Cortex of kidney (tissue), 1 donor: ENCODE measurements at places on chromosomes 6 and 20.

DNA sequence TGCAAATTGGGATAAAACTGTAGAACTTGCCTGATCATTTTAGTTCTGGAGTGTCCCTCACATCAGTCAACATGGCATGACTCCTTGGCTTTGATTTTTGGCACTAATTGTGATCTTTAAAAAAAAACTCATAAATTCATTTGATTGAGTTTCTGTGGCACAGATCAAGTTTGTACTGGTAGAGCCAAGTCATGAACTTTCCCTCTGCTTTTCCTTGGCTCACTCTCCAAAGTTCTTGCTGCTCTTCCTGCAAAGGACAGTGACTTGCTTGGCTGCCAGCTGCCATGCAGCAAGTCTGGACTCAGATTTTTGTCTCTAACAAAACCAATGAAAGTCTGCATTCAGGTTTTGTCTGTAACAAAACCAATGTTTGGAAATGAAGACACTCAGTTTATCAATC, 115.5 kb downstream of the RFX6 start:
- no peak for DNase-seq

DNA sequence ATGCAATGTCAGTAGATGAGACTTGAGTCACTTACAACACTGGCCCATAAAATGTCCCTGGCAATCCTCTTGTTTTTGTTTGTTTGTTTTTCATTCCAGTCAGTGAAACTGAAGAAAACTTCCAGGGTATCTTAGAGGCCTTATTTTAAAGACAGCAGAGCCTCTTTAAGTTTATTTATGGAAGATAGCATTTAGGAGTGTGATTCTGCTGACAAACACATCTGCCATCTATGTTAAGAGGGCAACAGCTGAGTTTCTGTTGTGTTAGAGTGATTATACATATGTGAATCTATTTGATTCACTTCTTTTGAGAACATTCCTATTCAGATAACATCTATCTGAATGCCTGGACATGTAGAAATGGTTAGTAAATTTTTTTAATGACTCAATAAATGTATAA, 812.6 kb downstream of the TENT5A start:
- DNase-seq = no peak

DNA sequence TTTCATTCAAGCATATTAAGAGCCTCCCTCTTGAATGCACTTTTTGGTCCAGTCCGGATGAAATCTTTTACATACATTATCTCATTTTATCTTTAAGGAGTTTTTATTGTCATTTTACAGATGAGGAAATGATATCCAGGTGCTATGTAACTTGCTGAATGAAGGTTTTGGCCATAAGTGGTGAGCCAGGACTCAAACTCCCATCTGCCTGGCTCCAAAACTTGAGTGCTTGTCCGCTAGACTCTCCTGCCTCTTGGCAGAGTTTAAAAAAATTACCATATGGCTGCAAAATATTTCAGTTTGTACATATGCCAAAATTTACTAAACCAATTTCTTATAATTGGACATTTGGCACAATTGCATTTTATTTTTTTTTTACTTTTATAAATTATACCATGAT, 12.2 kb downstream of the PDRG1 start:
- DNase-seq = no peak

- DNase-seq = no peak
Observed at GRCh38 chr20:10004900-10005299, 29.9 kb upstream of the ANKEF1 start.

GRCh38 chr6:29909985-29910384, 32.3 kb upstream of the HLA-A start:
- DNase-seq = no peak

GRCh38 chr20:33568868-33569801, 79.2 kb downstream of the CBFA2T2 start:
- DNase-seq = no peak

DNA sequence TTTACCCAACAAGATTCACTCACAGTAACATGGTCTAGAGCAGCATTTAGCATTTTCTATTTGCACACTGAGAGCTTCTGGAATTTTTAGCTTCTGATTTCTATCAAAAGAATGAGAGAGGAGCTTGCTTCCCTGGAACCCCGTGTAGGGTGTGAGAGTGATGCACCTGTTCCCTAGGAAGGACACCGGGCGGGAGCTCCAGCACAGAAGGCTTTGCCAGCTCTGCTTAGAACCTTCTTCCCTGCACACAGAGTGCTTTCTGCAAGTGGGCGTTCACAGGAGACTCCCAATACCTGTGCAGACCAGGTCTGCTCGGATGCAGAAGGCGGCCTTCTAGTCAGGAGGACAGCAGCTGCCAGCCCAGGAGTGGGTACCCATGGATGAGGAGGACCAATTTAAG, 217.3 kb downstream of the TBXT start:
- no peak for DNase-seq

DNA sequence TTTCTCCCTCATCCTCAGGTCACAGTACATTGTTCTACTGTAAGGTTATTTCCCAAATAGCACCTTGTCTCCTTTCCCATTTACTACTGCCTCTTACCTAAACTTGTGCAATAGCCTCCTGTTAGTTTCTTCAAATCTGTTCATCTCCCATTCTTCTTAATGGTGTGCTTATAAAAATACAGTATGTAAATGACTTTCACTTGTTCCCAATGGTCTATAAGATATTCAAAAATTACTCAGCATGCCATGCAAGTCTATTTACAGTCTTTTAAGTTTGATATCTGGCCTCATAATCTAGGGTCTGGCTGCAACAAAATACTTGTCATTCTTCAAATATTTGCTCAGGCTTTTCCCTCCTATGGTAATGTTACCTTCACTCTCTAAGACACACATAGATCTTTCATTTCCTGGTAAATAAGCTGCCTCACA, 31.5 kb upstream of the RHAG start:
- DNase-seq = no peak

GRCh38 chr6:5996714-5997419, 9.9 kb downstream of the NRN1 start:
- no peak for DNase-seq

GRCh38 chr6:16148498-16148897, 19.6 kb downstream of the MYLIP start:
- no peak for DNase-seq

DNA sequence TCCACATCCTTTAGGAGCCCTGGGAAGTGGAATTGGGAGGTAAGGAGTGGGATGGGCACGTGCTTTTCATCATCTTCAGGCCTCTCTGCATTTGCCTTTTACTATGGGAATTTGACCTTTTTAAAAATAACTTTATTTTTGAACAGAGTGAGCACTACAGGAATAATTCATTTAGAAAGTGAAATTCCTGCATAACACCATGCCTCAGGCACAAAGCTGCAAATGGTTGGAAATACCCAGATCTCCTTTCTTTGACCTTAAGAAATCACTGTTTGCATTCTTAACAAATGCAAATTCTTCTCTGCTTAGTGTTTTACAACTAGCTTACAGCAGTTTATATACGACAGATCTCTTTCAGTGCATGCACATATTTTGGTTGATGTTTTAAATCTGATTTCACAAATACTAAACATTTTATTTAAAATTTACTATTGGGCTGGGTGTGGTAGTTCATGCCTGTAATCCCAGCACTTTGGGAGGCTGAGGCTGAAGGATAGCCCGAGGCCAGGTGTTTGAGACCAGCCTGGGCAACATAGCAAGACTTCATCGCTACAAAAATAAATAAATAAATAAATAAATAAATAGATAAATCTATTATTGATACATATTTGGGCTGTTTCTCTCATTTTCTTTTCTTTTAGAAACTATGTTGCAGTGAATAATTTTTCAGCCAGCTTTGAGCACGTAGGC, 24.5 kb downstream of the CST8 start:
- no peak for DNase-seq

GRCh38 chr6:10630178-10630577, 64.2 kb downstream of the C6orf52 start:
- DNase-seq = no peak

DNA sequence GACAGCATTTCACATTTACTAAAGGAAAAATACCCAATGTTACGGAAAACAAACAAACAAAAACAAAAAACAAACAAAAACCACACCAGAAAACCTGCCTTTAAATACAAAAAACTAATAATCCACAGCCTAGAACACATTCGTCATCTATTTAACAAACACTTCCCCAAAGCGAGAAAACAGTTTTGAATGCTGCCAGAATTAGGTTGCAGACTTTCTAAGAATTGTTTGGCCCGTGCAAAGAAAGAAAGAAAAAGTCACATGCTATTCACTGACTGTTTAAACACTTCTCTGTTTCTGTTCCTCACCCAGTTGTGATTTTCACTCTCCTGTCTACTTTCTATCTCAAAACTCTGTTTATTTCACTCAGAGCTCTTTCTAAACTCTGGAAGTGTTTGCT, 52.5 kb downstream of the BCAS1 start:
- DNase-seq = no peak

- no peak for DNase-seq
Observed at GRCh38 chr20:49560646-49561045, 7.3 kb downstream of the PTGIS start.

DNA sequence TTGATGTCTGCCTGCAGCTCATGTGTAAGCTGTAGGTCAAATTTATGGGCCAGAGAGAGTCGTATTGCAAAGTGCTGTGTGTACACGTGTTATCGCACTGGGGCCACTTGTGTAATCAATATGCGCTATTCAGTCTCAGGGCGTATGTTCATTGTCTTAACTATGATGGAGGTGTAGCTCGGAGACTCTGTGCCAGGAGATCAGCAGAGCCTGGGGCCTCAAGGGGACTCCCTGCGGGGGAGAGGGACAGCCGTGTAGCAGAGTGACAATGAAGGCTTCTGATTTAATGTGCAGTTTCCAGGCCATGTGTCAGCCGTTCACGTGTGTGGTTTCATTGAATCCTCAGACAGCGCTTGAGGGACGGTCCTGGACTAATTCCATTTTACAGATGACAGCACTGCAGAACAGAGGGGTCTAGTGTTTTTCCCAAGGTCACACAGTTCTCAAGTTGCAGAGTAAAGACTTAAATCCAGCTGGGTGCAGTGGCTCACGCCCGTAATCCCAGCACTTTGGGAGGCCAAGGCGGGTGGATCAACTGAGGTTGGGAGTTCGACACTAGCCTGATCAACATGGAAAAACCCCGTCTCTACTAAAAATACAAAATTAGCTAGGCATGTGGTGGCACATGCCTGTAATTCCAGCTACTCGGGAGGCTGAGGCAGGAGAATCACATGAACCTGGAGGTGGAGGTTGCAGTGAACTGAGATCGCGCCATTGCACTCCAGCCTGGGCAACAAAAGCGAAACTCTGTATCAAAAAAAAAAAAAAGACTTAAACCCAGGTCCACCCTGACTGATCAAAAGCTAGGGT, 242.5 kb downstream of the PREX1 start:
- DNase-seq = no peak

DNA sequence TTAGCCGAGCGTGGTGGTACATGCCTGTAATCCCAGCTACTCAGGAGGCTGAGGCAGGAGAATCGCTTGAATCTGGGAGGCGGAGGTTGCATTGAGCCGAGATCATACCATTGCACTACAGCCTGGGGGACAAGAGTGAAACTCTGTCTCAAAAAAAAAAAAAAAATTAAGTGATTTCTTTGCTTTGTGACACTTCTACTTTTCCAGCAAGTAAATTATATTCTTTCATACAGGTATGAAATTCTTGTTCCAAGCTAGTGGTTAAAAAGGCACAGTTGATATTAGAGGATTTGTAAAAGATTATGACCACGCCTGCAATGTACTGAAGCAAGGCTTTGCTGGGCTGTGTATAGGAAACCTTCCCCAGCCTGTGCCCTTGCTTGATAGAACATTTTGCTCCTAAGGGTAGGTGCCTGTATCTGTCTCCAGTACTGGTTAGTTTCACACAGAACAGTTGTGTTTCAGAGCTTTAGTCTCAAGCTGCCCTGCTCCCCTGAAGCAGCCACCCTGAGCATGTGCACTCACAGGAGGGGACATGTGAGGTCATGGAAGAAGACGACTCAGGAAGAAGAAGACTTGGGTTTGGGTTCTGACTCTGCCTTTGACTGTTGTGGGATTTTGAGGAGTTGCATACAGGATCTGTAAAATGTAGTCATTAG, 10.2 kb downstream of the PTPN1 start:
- no peak for DNase-seq

GRCh38 chr6:27500177-27500576, 27.3 kb upstream of the ZNF184 start:
- no peak for DNase-seq

DNA sequence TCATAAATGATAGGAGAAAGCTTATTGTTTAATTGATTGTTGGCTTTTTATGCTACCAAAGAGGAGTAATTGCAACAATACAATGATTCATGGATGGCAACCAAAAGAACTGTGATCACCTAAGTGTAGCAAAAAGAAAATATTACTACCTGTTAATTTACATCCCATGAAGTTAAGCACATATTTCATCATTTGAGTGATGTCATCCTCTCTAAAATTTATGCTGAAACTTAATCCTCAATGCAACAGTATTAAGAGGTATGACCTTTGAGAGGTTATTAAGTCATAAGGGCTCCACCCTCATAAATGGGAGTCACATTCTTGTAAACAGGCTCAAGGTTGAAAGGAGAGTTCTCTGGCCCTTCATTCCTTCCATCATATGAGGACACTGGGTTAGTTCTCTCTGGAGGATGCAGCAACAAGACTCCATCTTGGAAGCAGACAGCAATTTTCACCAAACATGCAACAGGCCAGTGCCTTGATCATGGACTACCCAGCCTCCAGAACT, 190.6 kb upstream of the GRIK2 start:
- DNase-seq = no peak

GRCh38 chr20:44728801-44729443, 13.8 kb downstream of the CCN5 start:
- no peak for DNase-seq

DNA sequence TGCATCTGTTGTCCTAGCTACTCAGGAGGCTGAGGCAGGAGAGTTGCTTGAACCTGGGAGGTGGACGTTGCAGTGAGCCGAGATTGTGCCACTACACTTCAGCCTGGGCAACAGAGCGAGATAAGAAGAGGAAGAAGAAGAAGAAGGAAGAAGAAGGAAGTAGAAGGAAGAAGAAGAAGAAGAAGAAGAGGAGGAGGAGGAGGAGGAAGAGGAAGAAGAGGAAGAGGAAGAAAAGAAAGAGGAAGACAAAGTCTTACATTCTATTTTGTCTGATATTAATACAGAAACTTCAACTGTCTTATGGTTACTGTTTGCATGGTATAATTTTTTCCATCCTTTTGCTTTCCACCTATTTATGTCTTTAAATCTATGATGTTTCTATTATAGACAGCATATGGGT, 7.2 kb upstream of the NELFCD start:
- no peak for DNase-seq

- no peak for DNase-seq
Observed at GRCh38 chr20:6708010-6708409, 59.5 kb upstream of the BMP2 start.
